ENCODE measurements at places on chromosomes 6 and 20. TPM values are rescaled to one million over a fixed set of nuclear protein-coding genes. Genes with fewer than 3 reads are reported as not detected.

PAX1 gene
- total RNA-seq = 0.44 TPM

SSTR4 gene
- 0.53 TPM for total RNA-seq

GRCh38 chr6:155245831-155246230 is 18.0 kb upstream of the CLDN20 start:
- no peak for DNase-seq

DNA sequence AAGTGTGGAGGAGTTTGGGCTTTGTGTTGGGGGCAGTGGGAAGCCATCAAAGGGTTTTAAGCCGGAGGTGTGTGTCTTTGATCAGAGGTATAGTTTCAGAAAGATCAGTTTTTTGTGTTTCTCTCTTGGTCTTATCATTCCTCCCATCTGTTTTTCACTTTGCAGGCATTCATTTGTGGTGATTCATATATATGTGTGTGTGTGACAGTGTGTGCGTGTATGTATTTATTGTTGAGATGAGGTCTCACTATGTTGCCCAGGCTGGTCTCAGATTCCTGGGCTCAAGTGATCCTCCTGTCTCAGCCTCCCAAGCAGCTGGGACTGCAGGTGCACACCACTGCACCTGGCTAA is 11.1 kb upstream of the SERINC3 start:
- DNase-seq = no peak

GRCh38 chr6:14383393-14384174 is 266.0 kb downstream of the CD83 start:
- no peak for DNase-seq

GRCh38 chr6:63743691-63744090 is 108.1 kb downstream of the PHF3 start:
- no peak for DNase-seq
